ENCODE measurements at places on chromosomes 7 and 10.

GRCh38 chr7:138205614-138206150, 129.4 kb downstream of the AKR1D1 start:
- DNase-seq = no peak

DNA sequence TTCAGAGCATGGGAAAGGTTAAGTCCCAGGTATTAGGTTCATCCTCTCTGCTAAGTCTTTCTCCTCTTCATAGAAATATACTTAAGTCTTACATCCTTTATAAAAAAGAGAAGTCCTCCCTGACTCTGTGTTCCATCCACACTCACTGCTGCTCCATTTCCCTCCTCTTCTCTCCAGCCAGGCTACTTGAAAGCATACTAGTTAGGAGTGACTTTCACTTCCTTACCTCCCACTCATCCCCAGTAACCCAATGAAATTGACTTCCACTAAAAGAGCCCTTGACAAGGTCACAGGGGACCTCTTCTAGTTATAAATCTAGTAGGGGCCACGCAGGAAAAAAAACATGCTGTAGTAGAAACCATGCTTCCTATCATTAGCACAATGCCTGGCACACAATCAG, 133.1 kb upstream of the AGK start:
- DNase-seq = no peak

GRCh38 chr7:81140252-81140651, 221.4 kb upstream of the SEMA3C start:
- DNase-seq = no peak

GRCh38 chr7:137399827-137400823, 56.6 kb upstream of the PTN start:
- no peak for DNase-seq

DNA sequence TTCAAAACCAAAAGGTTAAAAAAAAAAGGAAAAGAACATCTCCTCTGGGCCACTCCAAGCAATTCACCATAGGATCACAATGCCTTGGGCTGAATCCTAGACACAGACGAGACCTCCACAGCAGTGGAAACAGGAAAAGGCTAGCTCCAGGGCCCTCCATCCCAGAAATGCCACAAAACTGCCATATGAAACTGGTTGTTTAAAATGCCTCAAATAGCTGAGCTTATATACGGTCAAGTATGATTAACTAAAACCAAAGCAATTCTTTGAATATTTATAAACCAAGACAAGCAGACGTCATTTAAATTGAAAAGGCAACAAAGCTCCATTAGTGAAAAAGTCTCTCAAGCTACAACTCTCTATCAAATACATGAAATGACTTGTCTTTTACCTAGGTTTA, 63.1 kb downstream of the DOCK4 start:
- DNase-seq = no peak

DNA sequence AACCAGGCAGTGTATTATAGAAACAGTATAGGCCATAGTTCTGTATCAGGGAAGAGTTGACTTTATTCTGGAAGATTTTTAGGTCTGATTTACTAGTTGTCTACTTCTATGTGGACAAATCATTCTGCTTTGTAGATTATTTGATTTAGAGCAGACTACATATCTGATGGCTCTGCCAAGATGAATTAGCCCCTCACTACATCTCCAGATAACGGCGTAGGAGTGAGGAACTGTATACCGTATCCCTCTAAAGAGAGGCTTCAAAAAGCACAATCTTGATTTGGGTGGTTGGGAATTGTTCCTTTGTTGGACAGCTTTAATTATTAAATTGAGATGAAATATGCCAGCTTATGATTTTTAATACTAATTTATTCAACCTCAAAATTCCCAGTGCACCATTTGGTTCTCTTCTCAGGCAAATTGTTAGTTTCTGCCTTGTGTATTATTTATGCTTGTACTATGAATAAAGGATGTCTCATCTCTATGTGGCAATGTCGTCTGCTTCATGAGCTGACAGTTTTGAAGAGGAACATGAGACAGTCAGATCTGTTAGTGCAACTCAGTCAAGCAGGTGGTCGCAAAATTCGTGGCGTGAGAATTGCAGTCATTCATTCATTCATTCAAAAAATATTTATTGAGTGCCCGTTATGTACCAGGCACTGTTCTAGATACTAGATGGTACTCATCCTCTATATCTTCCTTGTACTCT, 422.8 kb downstream of the EXOC4 start:
- DNase-seq = no peak

GRCh38 chr7:15309872-15310271, 251.9 kb downstream of the AGMO start:
- no peak for DNase-seq

DNA sequence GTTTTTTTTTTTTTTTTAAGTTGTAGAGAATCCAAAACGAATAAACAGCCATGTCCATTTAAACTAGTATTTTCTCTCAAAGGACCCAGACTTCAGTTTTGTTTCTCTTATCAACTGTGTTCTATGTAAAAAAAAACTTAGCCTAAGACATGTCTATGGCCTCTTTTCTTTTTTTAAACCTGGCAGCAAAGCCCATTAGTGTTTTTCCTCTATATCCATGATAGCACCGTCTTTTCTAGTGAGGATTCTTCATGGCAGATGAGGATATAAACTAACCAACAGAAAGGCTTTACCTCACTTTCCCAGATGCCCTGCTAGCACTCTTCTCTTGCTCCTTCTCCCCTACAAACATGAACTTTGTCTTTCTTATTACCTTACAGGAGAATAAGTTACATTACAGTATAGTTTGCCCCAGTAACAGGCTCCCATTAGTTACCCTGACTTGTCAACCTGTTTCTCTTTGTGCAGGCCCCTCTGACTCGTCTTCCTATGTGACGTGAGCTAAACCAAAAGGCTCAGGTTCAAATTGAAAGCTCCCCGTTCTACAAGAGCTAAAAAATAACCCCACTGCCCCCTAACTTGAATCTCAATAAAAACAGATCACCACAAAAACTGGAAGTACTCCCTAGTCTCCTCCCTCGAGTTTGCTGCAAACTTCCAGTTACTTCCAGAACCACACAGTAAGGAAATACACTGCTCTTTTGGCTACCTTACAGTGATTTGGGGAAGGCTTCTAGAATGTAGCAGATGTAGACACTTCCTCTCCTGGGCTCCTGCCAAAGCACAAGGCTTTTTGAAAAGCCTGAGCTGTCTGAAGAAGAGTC, 20.1 kb downstream of the P4HA1 start:
- DNase-seq = no peak

DNA sequence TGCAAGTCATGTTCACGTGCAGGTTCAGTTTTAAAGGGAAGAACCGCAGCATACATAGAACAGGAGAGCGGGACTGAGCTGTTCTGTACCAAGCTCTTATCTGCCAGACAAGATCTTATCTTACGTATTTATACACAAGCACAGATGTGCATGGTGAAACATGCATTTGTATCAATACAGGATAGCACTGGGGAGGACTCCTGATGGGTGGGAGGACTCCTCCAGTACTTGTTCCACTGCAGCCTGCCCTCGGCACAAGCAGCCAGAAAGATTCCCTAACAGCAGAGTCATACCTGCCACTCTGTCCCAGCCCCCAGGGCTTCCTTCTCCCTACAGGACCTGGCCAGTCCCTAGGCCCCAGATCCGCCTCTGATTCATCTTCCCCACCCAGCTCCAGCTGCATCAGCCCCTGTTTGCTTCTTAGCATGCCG, 13.2 kb upstream of the PRKCQ start:
- no peak for DNase-seq

- DNase-seq = no peak
Observed at GRCh38 chr7:4177001-4177400, 505.1 kb upstream of the FOXK1 start.

- DNase-seq = peak; percentile 42
Observed at GRCh38 chr10:117743509-117743908, 201.0 kb downstream of the EMX2 start.
